ENCODE measurements at places on chromosomes 4 and X.
A peak's percentile ranks its signal among the peaks of the same experiment; 100 is the strongest.

GRCh38 chr4:147355847-147356246, 125.0 kb upstream of the EDNRA start:
- no peak for DNase-seq

GRCh38 chr4:171101845-171102244, 711.4 kb upstream of the GALNTL6 start:
- DNase-seq: no peak

DNA sequence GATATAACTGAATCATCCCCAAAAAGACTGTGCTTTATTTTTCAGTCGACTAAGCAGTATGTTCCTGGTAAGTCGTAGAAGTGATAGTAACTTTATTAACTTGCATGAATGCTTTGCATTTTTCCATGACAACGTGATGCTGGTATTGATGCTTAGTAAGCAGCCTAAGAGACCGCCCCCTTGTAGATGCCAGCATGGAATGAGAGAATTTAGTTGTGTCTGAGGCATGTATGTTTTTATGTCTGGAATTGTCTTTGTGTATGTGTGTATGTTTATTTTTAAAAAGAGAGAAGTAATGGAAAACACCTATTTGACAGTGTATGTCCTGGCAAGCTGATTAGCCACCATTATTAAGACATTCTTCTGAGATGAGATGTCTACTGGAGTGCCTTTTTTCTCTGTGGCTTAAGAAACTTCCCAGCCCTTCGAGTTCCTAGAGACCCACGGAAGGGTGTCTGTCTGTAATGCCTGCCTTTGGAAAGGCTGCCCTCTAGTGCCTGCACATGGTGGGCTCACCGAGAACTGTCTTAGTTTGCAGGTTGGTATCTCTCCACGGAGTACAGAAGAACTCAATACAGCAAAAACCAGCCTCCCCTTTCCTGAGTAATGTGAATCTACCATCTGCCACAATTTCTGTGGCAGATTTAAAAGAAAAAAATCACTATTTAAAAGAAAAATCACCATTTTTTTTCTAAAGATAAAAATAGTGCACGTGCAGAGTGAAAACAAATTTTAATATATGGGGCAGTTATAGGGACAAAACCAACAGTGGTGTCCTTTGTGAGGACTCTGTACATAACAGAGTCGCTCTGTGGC, 85.9 kb downstream of the AASDH start:
- DNase-seq: peak; percentile 11

DNA sequence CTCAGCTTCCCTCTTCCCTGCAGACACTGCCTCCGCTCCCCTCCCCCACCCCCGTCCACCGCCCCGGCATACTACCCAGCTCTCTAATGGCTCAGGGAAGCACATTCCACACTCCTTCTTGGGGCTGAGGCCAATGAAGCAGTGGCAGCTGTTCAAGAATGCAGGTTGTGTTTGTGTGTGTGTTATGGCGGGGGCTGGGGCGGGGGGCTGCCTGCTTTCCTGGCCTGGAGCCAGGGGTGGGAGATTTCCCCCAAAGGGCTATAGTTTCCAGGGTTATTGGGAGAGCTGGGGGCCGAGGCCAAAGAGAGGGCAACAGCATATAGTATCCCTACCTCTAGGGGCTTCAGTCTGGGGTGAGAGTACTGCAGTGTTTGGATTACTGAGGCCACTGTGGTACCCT, 149.4 kb downstream of the EFNB1 start:
- DNase-seq: no peak

DNA sequence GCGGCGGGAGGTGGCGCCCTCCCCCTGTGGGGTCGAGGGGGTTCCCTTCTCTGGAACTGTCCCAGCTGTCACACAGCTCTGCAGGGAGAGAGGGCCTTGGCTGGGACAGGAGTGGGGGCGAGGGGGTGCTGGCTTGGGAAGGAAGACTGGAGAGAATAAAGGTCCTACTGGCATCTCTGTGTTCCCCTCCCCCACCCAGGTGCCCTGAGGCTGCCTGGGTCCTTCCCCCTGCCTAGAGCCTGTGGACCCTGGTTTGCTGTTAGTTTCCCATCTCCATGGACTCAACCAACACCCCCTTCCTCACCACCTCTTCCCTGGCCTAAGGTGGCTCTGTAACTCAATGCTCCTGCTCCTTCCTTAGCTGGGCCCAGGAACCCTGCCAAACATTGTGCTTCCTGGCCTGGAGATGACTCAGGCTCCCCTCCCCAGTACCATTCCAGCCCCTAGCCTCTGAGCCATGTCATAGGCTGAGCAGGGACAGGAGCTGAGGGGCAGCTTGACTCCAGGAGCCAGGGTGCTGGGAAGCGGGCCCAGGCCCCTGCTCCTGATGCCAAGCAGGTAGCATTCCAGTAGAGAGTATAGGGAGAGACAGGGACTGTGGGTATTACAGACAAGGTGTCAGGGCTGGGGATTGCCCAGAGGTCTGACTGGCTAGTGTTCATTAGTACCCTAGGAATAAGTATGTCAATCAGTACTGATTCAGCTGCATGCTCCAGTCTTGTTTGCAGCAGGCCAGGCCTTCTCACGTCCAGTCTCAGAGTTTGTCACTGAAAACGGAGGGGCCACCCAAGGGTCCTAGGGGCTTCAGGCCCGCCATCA, 100.7 kb downstream of the EFNB1 start:
- DNase-seq: no peak

DNA sequence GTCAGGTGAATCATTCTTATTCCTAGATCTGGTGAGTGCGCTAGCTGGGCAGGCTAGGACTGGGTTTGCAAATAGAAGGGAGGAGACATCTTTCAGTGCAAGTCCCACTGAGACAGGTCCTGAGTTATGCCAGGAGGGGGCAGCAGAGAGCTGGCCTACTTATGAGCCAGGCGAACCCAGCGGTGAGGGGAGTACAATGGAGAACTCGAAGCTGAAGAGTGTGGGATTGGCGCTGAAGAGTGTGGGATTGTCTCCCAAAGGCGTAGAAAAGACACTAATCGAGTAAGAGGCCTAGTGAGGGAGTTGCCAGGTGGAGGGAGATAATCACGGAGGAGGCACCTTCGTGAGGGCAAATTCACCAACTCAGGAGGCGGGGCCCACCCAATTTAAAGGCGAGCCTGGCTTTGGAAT, 91.7 kb upstream of the CXorf66 start:
- peak; percentile 32 for DNase-seq

GRCh38 chrX:130393451-130394074, 8.1 kb upstream of the GPR119 start:
- DNase-seq: no peak

DNA sequence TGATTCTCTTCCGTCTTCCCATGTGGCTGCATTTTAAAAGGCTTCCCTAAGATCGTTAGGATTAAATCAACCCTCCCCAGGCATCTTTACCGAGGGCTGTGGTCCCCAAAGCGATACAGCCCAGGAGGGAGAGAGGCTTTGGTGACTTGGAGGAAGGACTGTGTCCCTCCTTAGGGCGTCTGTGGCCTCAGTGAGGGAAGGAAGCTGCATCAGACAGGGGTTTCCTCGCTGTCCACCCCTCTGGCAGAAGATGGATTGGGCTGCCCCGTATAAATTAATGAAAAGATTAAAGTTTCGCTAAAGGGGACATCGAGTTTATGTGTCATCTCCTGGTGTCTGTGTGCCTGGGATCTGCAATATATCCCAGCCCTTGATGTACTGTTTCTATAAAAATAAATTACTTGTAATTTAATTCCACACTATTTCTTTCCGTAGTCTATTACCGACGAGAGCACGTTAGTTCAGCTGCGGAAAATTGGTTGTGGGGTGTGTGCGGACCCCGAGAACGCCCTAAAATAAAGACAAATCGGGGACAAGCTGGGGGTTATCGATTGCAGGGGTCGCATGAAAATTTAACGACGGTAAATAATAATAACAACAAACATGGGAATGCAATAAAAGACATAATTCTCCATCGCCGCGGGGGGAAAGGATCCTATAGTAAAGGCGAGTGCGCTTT, 6.5 kb downstream of the SHOX start:
- no peak for DNase-seq

DNA sequence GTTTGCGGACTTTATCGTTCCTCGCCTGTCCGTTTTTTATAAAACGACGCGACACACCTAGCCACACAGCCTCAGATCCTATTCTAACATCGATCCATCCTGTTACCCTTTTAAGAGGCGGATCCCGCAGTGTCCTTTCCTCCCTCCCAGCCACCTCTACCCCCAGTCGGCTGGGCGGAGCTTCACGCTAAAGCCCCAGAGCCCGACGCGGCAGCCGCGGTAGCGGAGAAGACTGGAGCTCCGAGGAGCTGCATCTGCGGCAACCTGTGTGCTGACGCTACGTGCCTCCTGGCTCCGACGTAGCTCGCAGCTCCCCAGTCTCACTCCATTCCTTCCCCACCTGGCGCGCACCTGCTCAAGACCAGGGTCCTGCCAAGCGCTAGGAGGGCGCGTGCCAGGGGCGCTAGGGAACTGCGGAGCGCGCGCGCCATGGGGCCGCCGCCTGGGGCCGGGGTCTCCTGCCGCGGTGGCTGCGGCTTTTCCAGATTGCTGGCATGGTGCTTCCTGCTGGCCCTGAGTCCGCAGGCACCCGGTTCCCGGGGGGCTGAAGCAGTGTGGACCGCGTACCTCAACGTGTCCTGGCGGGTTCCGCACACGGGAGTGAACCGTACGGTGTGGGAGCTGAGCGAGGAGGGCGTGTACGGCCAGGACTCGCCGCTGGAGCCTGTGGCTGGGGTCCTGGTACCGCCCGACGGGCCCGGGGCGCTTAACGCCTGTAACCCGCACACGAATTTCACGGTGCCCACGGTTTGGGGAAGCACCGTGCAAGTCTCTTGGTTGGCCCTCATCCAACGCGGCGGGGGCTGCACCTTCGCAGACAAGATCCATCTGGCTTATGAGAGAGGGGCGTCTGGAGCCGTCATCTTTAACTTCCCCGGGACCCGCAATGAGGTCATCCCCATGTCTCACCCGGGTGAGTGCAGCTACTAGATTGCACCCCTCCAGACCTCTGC, at the start of gene RNF128:
Gene RNF128 (plus strand): TSS at position 217 of the 953 bp plus-strand sequence. CDS start 213 bp downstream, at position 430.
- DNase-seq: no peak

GRCh38 chrX:70134116-70134477, 850 bp downstream of the IGBP1 start:
- no peak for DNase-seq

DNA sequence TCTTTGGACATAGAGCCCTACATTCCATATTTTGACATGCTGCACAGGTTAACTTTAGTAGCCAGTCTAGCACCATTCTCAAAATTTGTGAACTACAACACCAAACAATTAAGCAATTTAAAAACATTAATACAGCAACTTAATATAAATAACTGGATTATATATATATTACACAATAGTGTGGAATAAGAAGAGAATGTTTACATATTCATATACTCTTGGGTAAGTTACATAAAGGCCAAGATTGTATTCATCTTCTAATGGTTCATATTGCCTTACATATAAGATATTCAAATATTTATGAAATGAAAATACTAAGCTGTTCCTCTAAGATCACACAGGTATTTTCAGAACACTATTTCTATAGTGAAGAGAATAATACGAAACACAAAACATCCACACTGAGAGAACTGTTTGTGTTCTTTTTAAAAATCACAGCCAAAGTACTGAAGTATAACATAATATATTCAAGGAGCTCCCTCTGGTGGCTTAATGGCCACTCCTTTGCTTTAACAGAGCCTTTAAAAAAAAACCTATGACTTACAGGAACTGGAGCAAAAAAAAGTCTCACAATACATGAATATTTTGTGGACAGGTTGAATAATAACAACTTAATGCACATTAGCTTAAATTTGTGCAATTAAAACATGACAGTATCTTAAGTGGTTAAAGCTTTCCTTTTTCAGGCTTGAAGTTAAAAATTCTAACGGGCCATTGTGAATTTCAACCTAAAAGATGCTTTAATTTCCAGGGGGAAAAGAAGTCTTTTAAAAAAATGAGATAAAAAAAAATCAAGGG, 46.2 kb downstream of the NEK1 start:
- DNase-seq: peak; percentile 5

- DNase-seq: no peak
Observed at GRCh38 chrX:15750611-15751154, 12.6 kb downstream of the CA5B start.

DNA sequence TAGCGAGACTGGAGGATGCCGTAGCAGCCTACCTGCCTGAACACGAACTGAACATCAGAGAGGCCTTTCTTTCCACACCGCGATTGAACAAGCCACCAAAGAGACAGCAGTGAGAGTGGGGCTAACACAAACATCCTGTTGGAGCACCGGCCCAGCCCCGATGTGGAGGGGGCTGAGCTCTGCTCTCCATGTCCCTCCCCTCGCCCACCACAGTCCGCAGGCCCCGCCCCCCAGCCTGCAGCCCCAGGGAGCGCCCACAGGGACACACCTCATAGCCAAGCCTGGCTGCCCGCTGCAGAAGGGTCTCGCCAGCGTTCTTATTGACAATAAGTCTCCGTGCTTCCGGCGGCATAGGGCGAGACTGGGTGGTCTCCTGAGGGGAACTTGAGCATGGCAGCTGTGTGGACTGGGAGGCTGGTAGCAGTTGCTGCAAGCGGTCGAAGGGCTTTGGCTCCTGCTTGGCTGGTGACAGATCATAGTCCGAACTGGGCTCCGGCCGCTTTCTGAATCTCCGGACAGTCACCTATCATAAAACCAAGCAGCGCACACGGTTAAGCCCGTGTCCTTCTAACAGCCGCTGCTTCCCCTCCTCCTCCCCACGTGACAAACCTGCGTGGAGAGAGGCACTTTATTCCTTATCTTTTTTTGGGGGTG, 35.8 kb downstream of the BCOR start:
- DNase-seq: no peak

All from NCI-H1048 (cell line).